ENCODE measurements at places on chromosomes 11 and 22. TPM values are rescaled to one million over a fixed set of nuclear protein-coding genes. Genes with fewer than 3 reads are reported as not detected.
A peak's percentile ranks its signal among the peaks of the same experiment; 100 is the strongest.

Gene EWSR1
- 195 TPM for total RNA-seq

Gene C11orf91
- total RNA-seq = not detected

Gene BRSK2
- total RNA-seq = 2.7 TPM

Gene CREB3L1
- 8.7 TPM for total RNA-seq

Gene C11orf52
- total RNA-seq = 1.8 TPM

DNA sequence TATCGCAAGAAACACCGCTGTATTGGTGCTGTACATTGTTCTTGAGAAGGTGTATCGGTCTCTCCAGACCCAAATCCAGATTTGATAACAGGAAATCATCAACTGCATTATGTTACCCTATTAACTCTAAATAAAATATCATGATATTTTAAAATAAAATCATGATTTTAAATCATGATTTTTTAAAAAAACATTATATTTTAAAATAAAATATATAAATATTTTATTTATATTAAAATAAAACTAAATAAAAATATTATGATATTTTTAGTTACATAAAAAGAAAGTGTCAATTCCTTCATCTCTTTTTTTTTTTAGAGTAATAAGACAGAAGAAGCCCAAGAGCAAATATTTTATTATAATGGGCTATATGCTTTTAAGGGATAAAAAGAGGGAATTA is 27.6 kb downstream of the RBMXL2 start:
- H3K27ac ChIP-seq = no peak overlapping the region
- no peak overlapping the region for H3K4me3 ChIP-seq
- no peak for DNase-seq
- H3K36me3 ChIP-seq = no peaks in the 10 kb centered on the region

GRCh38 chr22:36009085-36009484 is 19.5 kb downstream of the RBFOX2 start:
- no peaks in the 10 kb centered on the region for H3K36me3 ChIP-seq
- no peaks in the 10 kb centered on the region for H3K27me3 ChIP-seq
- no peak overlapping the region for H3K4me3 ChIP-seq
- peaks cover 93% of the 10 kb centered on the region for H3K4me1 ChIP-seq

- no peaks in the 10 kb centered on the region for H3K36me3 ChIP-seq
- no peak for DNase-seq
- no peak overlapping the region for H3K4me3 ChIP-seq
- H3K4me1 ChIP-seq = peaks cover 15% of the 10 kb centered on the region
- H3K27ac ChIP-seq = no peak overlapping the region
- no peaks in the 10 kb centered on the region for H3K27me3 ChIP-seq
Observed at GRCh38 chr22:19890502-19891316, 36.0 kb upstream of the GNB1L start.

- H3K4me1 ChIP-seq = no peaks in the 10 kb centered on the region
- no peaks in the 10 kb centered on the region for H3K36me3 ChIP-seq
- H3K27ac ChIP-seq = no peak overlapping the region
- H3K4me3 ChIP-seq = no peak overlapping the region
- H3K27me3 ChIP-seq = no peaks in the 10 kb centered on the region
Observed at GRCh38 chr11:44550123-44550522, 15.3 kb upstream of the CD82 start.

GRCh38 chr11:66918741-66919140 is 39.4 kb downstream of the PC start:
- H3K36me3 ChIP-seq = no peaks in the 10 kb centered on the region
- no peak for DNase-seq
- no peaks in the 10 kb centered on the region for H3K4me1 ChIP-seq
- H3K27ac ChIP-seq = no peak overlapping the region
- no peaks in the 10 kb centered on the region for H3K27me3 ChIP-seq

DNA sequence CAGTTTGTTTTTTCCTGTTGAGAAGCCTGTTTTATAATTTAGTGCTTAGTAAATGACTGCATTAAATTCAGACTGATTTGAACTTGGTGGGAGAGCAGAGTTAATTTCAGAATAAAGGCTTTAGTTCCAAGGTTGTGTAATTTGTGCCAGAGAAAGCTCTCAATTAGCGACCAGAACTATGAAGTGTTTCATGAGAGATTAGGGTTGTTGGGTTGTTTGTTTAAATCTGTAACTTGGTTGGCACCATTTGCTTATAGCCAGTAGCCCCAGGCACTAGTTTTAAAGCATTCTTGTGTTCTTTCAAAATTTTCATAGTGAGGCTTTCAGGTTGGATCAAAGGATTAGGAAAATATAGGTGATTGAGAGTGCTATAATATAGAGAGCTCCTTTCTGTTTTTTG is 25.5 kb downstream of the UVRAG start:
- H3K4me1 ChIP-seq = peaks cover 34% of the 10 kb centered on the region
- no peaks in the 10 kb centered on the region for H3K36me3 ChIP-seq
- no peak for DNase-seq
- H3K4me3 ChIP-seq = no peak overlapping the region

GRCh38 chr11:33266393-33267215 is 9.4 kb downstream of the HIPK3 start:
- H3K27me3 ChIP-seq = no peaks in the 10 kb centered on the region
- no peaks in the 10 kb centered on the region for H3K36me3 ChIP-seq
- peak overlapping the region; percentile 32 for H3K27ac ChIP-seq
- no peak for DNase-seq
- no peak overlapping the region for H3K4me3 ChIP-seq
- peaks cover 99% of the 10 kb centered on the region for H3K4me1 ChIP-seq

- H3K4me1 ChIP-seq = no peaks in the 10 kb centered on the region
- H3K27me3 ChIP-seq = no peaks in the 10 kb centered on the region
- H3K4me3 ChIP-seq = no peak overlapping the region
- no peak for DNase-seq
- no peaks in the 10 kb centered on the region for H3K36me3 ChIP-seq
Observed at GRCh38 chr22:26295563-26296126, 126.4 kb downstream of the SEZ6L start.

DNA sequence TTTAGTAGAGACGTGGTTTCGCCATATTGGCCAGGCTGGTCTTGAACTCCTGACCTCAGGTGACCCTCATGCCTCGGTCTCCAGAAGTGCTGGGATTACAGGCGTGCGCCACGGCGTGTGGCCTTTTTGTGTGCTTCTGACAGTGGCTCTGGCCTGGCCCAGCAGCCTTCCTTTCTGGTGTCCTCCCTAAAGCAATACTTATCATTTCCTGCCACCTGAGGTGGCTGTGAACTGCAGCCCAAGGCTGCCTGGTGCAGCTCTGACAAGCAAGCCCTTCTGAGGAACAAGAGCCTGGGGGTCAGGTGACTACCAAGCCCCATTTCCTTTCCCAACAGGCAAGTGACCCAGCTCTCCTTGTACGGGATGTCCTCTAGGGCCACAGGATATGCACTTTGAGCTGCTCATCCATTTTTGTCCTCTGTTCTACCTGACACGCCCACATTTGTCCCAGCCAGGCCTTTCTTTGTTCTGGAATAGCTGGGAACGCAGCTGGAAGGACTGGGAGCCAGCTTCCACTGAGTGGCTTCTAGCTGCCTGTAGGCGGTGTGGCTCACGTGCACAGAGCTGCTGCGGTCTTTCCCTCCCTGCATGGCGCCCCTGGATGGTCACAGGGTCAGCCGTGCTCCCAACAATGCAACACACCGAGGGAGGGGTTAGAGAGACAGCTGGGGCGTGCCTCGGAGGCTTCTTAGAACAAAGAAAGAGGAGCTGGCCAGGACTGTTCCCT is 12.3 kb upstream of the BID start:
- DNase-seq = no peak
- H3K27ac ChIP-seq = peak overlapping the region; percentile 73
- peaks cover 40% of the 10 kb centered on the region for H3K36me3 ChIP-seq

GRCh38 chr22:49322861-49323622 is 504.6 kb downstream of the BRD1 start:
- H3K4me1 ChIP-seq = no peaks in the 10 kb centered on the region
- no peaks in the 10 kb centered on the region for H3K36me3 ChIP-seq
- H3K27me3 ChIP-seq = no peaks in the 10 kb centered on the region
- DNase-seq = peak; percentile 80
- no peak overlapping the region for H3K4me3 ChIP-seq

DNA sequence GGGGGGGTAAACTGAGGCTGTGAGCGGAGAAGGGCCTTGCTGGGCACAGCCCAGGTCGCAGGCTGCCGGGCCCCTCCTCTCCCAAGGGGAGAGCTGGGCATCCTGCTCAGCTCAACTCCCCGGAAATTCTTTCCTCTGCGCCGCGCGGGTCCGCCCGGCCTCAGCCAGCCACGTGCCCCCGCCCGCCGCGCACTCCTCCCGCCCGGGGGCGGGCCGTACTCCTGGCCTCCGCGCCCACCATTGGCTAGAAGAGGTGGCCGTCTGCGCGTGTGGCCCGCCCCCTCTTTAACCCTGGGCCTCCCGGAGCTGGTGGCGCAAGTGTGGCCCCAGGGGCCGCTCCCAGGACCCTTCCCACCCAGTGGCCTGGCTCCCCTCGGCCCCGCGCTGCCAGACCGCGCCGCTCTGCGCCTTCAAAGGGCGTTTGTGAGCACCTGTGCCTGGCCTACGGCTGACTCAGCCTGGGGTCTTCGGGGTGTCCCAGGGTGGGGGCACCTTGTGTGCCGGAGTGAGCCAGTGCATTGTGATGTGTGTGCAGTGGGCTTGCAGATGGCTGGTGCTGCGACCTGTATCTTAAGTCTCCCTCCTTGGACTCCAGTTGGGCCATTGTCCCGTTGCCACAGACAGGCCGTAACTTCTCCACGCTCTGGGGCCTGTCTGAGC is 2.0 kb downstream of the MRGPRF start:
- peak overlapping the region; percentile 95 for H3K27ac ChIP-seq
- H3K36me3 ChIP-seq = peaks cover 6% of the 10 kb centered on the region
- no peak for DNase-seq
- peak overlapping the region; percentile 83 for H3K4me3 ChIP-seq
- peaks cover 85% of the 10 kb centered on the region for H3K4me1 ChIP-seq

- H3K4me3 ChIP-seq = no peak overlapping the region
- peaks cover 17% of the 10 kb centered on the region for H3K36me3 ChIP-seq
- no peaks in the 10 kb centered on the region for H3K27me3 ChIP-seq
- DNase-seq = no peak
- H3K4me1 ChIP-seq = peaks cover 8% of the 10 kb centered on the region
Observed at GRCh38 chr11:59802639-59803176, 7.9 kb downstream of the MRPL16 start.

DNA sequence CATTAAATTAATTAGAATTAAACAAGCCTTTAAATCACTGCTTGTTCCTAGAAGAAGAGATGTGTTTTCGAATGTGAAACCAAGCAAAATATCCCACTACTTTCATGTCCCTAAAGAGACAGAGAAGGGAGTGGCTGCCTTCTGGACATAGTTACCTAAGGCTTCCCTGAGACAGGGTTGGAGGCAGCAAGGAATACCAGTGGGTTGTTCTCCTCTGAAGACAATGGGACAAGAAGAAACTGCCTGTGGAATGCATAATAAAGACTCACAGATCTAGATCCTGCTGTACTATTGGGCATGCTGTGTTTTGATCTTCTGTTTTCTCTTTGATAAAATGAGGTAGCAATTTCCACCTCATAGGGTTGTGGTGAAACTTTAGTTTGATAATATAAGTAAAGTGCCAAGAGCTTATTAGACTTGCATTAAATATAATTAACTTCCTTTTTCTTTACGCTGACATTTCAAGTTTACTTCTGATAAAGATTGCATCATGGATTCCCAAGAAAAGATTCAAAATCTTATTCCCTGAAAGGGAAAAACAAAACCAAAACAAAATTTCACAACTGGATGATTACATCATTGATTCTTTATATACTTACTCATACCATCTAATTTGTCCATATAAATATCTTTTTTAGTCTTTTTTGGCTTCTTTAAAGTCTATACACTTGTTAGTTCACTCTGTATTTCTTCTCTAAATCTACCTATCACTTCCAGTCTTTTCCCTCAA is 621.3 kb downstream of the ETS1 start:
- no peaks in the 10 kb centered on the region for H3K4me1 ChIP-seq
- no peak overlapping the region for H3K4me3 ChIP-seq
- no peak overlapping the region for H3K27ac ChIP-seq
- no peaks in the 10 kb centered on the region for H3K36me3 ChIP-seq

DNA sequence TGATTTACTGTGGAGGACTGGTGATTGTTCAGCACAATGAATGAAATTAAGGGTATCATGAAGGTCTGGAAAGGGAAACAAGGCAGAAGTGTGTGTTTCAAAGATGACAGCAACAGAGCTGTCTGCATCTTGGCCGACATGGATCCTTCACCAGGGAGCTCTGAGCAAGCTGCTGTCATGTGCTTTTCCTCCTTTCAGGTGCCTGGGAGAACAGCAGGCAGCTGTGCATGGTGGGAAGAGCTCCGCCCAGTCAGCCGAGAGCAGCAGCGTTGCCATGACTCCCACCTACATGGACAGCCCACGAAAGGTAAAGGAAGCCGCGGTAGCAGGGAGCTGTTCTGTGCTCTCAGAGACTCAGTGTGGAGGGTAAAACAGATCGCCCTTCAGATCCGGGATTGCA is 87.1 kb upstream of the YWHAH start:
- DNase-seq = no peak
- H3K36me3 ChIP-seq = peaks cover 16% of the 10 kb centered on the region
- no peak overlapping the region for H3K27ac ChIP-seq

DNA sequence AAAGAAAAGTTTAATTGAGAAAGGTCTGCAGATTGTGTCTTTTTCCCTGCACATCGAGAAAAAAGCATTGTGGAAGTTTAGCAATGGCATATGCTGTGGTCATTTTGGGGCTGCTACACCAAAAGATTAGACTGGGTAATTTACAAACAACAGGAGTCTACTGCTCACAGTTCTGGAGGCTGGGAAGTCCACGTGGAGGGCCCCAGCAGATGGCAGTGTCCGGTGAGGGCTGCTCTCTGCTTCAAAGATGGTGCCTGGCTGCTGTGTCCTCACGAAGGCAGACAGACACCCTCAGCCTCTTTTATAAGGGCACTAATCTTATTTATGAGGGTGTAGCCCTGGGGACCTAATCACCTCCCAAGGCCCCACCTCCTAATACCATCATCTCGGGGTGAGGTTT is 21.1 kb downstream of the PHF21B start:
- no peak overlapping the region for H3K4me3 ChIP-seq
- no peak overlapping the region for H3K27ac ChIP-seq
- H3K36me3 ChIP-seq = no peaks in the 10 kb centered on the region
- H3K27me3 ChIP-seq = no peaks in the 10 kb centered on the region
- H3K4me1 ChIP-seq = no peaks in the 10 kb centered on the region
- DNase-seq = no peak

DNA sequence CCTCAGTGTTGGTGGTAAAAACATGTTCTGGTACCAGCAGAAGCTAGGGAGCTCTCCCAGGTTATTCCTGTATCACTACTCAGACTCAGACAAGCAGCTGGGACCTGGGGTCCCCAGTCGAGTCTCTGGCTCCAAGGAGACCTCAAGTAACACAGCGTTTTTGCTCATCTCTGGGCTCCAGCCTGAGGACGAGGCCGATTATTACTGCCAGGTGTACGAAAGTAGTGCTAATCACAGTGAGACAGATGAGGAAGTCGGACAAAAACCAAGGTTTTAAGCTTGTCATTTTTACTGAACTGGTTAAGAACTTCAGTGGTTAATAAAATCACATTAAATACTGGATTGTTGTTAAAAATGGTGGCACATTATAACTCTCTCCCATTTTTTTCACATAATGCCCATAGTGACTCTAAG is 42.6 kb upstream of the VPREB1 start:
- no peak overlapping the region for H3K27ac ChIP-seq
- H3K4me1 ChIP-seq = no peaks in the 10 kb centered on the region
- DNase-seq = no peak

GRCh38 chr11:71327156-71328085 is 75.0 kb upstream of the SHANK2 start:
- no peak for DNase-seq
- no peaks in the 10 kb centered on the region for H3K36me3 ChIP-seq
- H3K27me3 ChIP-seq = no peaks in the 10 kb centered on the region
- no peak overlapping the region for H3K4me3 ChIP-seq
